ENCODE measurements at places on chromosomes 16 and 17. TPM values are rescaled to one million over a fixed set of nuclear protein-coding genes. Genes with fewer than 3 reads are reported as not detected.

The CES5A gene
- not detected for polyA plus RNA-seq

The CCDC200 gene
- polyA plus RNA-seq: not detected

The OR1F1 gene
- 0.54 TPM for polyA plus RNA-seq

The PIRT gene
- polyA plus RNA-seq: not detected

The SIRT7 gene
- 7.2 TPM for polyA plus RNA-seq

The MRPL10 gene
- polyA plus RNA-seq: 53.5 TPM

The HSDL1 gene
- 10.5 TPM for polyA plus RNA-seq

All from mammary epithelial cell (primary cell).